AG08396 (cell line): ENCODE measurements at places on chromosomes 7 and 10.

DNA sequence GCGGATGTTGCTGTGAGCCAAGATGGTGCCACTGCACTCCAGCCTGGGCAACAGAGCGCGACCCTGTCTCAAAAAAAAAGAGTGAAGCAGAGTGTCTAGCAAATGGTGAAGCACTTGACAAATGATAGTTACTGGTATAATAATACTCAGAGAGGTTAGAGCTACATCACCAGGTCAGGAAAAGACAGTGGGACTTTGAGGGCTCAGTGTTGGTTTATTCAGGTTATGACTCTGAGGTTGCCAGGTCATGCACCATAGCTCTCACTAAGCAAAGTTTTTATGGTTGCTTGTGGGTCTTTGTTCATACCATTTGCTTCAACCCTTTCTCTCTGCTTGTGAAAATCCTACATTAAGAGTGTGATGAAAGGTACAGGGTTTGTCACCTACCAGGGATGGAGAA lies 13.6 kb downstream of the MRPS33 start:
- no peak for DNase-seq

GRCh38 chr7:73717991-73718405 lies 1.5 kb downstream of the STX1A start:
- DNase-seq: peak; percentile 79

DNA sequence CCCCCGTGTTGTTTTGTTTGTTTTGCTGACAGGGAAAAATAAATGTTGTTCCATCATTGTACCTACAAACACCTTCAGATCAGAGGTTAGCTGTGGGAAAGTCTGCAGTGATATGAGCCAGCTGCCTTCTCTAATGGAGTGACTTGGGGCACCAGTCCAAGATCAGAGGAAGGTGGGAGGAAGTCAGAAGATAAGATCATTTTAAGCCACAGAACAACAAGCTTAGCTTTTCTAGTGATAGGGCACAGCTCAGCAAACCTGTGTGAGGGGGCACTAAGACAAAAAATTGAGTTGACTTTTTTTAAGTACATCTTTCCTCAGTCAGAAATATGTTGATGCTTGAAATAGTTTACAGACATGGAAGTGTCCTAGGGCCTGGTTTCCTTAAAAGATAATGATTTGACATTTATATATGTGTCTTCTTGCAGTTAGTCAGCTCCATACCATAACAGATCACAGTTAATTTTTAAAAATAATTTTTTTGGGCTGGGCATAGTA lies 240.3 kb upstream of the KAT6B start:
- DNase-seq: peak; percentile 3

- DNase-seq: no peak
These were observed 2.8 kb upstream of the CHCHD1 start for GRCh38 chr10:73779018-73779417.
